ENCODE measurements at places on chromosomes 6 and 20.

GRCh38 chr20:55953201-55953600 lies 52.1 kb downstream of the CBLN4 start:
- DNase-seq: no peak

GRCh38 chr6:35294308-35294945 lies 3.2 kb upstream of the DEF6 start:
- DNase-seq: peak; percentile 69

DNA sequence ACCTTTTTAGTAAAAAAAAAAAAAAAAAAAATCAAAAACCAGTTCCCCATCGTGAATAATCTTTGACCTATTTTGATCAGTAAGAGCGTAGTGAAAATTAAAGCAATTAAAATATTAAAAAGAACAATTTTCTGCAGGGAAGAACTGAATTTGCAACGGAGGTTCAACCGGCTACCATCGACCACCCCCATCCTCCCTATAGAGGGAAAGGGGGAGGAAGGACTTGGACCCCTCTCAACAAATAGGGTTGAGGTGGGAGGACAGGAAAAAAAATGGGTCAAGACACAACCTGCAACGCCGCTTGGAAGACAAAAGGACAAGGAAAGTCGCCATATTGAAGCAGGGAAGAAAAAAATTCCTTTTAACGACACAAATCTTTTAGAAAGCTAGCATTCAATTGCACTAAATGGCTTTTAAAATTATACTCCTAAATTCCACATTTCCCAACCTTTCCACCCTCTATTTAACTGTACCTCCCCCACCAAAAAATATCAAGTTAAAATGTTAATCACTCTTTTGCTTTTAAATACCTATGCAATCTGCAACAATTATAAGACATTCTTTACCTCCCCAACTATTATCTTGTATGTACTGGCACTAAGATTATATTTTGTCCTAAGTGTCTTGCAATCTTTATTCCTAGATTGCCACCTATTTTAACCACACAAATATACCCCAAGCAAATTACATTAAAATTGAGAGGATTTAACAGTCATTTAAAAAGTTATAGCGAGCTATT lies 1.7 kb downstream of the PPP1R10 start:
- peak; percentile 78 for DNase-seq

- DNase-seq: no peak
These were observed 19.4 kb downstream of the ULBP1 start for GRCh38 chr6:149983145-149983544.

GRCh38 chr6:80234908-80235307 lies 128.4 kb downstream of the BCKDHB start:
- DNase-seq: no peak

GRCh38 chr20:2114127-2114959 lies 12.7 kb downstream of the STK35 start:
- DNase-seq: no peak

DNA sequence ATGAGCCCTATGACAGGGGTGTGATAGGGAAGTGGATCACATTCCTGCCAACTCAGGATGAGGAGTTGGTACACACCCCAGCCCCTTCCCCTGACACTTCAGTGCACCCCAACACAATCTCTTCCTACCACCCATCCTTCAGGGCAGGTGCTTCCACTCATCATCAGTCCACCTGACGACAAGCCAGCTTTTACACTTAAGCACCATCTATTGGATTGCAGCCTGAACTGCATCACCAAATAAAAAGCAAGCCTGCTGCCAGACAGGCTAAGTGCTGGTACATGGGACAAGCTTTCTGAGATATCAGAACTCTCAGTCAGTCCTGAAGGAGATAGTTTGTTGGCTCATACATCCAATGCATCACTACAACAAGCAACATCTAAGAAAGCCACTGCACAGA lies 69.0 kb upstream of the TMEM200A start:
- peak; percentile 6 for DNase-seq

GRCh38 chr20:37770908-37771307 lies 77.1 kb downstream of the CTNNBL1 start:
- no peak for DNase-seq

GRCh38 chr20:6588296-6588695 lies 179.2 kb upstream of the BMP2 start:
- no peak for DNase-seq

- peak; percentile 77 for DNase-seq
These were observed 154.0 kb downstream of the JARID2 start for GRCh38 chr6:15399641-15400470.

DNA sequence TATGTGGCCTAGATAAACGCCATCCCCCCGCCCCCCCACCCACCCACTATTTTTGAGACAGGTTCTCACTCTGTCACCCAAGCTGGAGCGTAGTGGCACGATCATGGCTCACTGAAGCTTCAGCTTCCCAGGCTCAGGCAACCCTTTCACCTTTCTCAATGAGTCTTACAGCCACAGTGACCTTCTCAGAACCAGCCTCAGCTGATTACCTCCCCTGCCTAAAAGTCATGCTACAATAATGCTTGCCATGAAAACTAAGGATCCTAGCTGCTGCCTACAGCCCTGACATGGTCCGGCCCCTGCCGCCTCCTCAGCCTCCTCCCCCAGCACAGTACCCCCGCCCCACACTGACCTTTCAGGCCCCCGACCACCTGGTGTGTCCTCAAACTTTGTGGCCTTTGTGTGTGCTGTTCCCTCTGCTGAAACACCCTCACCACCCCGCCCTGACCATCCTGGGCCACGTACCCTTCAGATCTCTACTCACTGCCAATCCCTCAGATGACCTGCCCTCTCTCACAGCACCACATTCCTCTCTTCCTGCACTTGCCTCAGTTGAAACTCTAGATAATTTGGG lies 31.3 kb downstream of the PNPLA1 start:
- no peak for DNase-seq

GRCh38 chr6:46935687-46936086 lies 13.9 kb upstream of the ADGRF5 start:
- DNase-seq: no peak

DNA sequence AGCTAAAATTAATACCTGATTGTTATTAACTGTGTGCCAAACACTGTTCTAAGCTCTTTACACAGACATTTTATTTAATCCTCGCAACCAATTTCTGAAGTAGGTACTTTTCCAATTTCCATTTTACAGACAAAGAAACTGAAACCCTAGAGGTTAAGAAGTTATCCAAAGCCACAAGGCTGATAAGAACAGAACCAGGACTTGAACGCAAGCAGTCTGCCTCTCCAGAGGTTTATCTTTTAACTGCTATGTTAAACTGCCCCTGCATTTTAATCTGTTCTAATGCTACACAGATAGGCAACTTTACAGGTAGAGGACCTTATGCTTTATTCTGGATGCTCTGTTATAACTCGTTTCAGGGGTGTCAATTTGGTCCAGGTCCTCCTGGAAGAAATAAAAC lies 118.2 kb downstream of the SLC16A10 start:
- DNase-seq: no peak

- no peak for DNase-seq
These were observed 79.9 kb downstream of the TOX2 start for GRCh38 chr20:43994486-43995100.

- no peak for DNase-seq
These were observed 15.6 kb upstream of the SYNDIG1 start for GRCh38 chr20:24453869-24454268.

DNA sequence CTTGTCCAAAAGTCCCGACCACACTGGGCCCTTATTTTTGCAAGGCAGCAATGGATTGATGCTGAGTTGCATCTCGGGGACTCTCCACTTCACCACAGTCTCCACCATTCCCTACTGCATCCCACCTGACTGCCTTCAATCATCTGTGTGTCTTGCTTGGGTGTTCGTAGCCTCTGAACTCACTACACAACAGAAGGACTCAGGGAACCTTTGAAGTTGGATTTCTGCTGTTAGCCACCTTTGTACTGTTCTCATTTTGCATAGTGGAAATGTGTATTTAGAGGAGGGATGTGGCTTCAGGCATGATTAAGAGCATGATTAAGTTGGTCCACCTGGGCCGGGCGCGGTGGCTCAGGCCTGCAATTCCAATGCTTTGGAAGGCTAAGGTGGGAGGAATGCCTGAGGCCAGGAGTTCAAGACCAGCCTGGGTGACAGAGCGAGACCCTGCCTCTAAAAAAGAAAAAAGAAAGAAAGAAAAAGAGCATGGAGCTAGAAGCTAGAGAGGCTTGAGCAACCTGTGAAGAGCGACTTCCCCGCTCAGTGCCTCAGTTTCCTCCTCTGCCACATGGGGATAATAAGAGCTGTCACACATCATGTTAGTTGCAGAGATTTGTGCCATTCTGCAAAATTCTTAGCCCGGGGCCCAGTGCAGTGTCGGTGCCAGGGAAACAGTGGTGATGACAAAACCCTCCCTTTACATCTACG lies 121.3 kb upstream of the PTPN1 start:
- no peak for DNase-seq

GRCh38 chr20:52899041-52899608 lies 73.0 kb upstream of the TSHZ2 start:
- no peak for DNase-seq

DNA sequence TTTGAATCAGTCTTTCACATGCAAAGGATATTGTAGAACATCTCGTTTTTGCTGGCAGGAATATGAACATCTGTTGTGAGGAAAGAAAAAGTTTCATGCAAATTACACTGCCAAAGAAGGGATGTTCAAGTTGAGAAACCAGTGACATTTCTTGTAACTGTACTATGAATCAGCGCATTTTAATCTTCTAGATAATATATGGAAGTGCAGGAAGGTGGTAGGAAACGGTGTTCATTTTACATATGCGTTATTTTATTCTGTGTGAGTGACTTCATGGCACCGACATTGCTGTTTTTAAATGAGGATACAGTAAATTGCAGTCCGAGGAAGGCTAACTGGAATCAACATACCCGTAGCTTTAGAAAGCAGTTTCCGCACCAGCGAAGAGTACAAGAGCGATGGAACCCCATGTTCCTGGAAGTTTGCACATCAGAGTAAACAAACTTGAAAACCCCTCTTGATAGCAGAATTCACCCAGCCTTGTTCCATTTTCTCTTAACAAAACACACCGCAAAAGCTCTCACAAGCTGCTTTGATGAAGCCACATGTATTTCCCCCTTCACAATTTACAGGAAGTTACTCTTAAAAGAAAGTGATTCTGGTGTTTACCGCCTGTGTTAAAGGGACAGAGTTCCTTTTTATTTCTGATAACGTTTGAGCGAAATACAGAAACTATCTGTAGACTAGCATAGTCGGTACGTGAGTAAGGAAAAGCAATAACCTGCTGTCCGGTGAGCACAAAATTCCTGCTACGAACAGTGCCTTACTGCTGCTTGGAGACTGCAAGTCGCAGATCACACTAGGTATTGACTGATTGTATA lies 11.5 kb downstream of the PRDM1 start:
- DNase-seq: peak; percentile 18

DNA sequence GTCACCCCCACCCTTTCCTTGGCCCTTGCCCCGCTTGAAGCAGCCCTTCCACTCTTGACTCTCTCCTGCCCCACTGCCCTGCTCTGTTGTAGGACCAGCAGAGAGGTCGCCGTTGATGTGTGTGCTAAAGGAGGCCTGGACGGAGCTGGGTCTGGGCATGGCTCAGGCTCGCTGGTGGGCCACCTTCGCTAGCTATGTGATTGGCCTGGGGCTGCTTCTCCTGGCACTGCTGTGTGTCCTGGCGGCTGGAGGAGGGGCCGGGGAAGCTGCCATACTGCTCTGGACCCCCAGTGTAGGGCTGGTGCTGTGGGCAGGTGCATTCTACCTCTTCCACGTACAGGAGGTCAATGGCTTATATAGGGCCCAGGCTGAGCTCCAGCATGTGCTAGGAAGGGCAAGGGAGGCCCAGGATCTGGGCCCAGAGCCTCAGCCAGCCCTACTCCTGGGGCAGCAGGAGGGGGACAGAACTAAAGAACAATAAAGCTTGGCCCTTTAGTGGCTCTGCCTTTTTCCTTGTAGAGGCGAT lies 3.0 kb downstream of the SMPD2 start:
- no peak for DNase-seq

DNA sequence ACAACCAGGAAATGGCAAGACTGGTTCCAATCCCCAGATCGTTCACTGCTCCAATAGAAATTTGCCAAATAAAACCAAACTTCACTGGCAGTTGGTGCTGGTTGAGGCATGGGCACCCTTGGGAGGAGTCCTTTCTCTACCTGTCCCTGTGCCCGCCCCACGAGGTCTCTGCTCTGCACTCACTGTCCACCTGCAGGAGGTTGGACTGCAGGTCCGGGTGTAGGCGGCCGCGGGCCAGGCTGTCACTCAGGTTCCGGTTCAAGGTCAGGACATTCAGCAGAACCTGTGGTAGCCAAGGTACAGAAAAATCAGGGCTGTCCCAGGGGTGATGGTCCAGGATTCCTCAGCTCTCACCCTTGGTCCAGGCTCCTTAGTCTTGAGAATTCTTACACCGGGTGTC lies 22.9 kb downstream of the GGT7 start:
- DNase-seq: no peak

GRCh38 chr6:137016356-137016755 lies 28.4 kb downstream of the IL20RA start:
- DNase-seq: no peak

- peak; percentile 13 for DNase-seq
These were observed 63.6 kb downstream of the FAXC start for GRCh38 chr6:99285881-99286280.

DNA sequence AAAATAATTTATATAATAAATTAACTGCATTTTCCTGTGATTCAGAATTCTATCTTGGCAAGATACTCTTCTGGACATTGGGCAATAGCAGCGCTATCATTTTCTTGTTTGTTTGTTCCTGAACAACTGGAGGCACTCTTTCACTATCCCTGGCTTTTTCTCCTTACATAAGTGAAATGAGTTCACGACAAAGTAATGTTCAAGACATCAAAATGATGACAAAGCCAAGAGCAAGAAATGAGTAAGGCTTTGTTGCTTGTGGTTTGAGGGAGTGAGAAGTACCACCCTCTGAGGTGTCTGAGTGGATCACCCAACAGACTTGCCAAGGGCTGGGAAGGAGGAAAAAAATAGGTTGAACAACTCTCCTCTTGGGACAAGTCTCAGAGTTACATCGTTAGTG lies 466.6 kb upstream of the JAG1 start:
- DNase-seq: no peak

- no peak for DNase-seq
These were observed 36.2 kb downstream of the FYN start for GRCh38 chr6:111837007-111837406.

DNA sequence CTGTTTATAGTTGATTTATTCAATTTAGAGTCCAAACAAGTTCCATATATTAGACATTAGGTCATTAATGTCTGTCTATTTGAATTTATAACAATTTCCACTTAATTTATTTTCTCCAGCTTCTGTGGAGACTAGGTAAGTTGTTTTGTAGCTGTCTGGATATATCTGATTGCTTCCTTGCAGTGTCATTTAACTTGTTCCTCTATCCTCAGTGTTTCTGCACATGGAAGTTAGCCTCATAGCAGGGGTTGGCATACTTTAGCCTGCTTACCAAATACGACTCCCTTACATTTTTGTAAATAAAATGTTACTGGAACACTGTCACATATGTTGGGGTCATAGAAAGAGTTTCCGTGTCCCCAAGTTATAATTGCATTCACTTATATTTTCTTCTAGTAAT lies 216.1 kb downstream of the ESR1 start:
- no peak for DNase-seq

- no peak for DNase-seq
These were observed 4.5 kb downstream of the KPNA5 start for GRCh38 chr6:116685437-116685993.

- DNase-seq: no peak
These were observed 57.6 kb downstream of the L3MBTL3 start for GRCh38 chr6:130075879-130076460.
